ENCODE measurements at places on chromosomes 2 and 18.

- DNase-seq, result no peak
Observed at GRCh38 chr2:223947711-223948205, 2.6 kb upstream of the WDFY1 start.

DNA sequence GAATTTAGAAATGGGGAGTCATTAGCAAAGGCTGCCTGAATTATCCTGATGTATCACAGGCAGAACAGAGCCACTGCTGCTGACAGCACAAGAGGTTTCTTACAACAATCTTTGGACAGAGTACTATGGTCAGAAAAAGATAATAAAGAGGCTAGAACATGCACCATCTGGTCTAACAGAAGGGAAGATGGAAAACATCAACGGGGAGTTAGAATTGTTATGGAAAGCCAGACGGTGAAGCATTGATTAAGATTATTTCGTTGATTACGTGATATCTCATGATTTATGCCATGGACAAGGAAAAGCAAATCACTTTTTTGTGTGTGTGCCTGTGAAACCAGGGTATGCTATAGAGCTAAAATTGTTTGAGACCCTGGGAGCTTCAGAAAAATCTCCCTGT lies 409.4 kb upstream of the ETAA1 start:
- DNase-seq, result no peak

GRCh38 chr2:217736776-217737550 lies 265.8 kb downstream of the TNS1 start:
- DNase-seq, result no peak

DNA sequence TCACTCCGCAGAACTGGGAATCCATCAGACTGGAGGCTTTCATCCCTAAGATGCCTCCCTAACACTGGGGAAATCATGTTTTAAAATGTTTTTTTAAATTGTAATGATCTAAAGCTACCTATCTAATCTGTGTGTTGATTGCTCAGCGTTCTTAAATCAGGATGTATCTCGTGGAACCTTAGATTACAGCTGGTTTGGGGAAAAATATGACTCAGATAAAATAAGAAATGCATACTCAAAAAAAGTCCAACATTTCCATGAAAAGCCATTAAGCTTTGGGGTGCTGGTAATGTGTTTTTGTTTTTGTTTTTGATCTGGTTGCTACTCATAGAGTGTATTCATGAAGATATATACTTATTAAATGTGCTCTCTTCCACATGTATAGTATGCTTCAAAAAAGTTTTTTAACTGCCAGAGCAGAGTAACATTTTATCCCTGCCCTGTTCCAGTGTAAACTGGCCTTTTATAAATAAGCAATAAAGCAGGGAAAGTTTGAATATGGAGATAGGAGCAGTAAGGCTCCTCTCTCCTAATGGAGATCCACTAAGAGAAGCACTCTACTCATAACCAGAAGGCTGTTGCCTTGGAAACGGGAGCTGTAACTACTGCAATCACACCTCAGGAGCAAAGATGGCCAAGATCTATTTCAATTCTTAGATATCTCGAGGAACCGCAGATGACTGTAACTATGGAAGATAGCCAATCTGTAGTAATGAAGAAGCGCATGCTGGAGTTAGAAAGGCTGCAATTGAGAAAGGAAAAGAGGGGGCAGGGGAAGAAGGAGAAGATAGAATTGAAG lies 41.6 kb downstream of the ANKRD44 start:
- DNase-seq, result no peak

GRCh38 chr2:7915302-7916091 lies 766.4 kb upstream of the ID2 start:
- no peak for DNase-seq

- no peak for DNase-seq
Observed at GRCh38 chr18:67776929-67777328, 260.4 kb upstream of the DSEL start.
